IMR-90 (cell line): ENCODE measurements at places on chromosomes 11 and 22. TPM values are rescaled to one million over a fixed set of nuclear protein-coding genes. Genes with fewer than 3 reads are reported as not detected.

GRCh38 chr22:50522806-50523438 lies 2.5 kb downstream of the SCO2 start:
- H3K4me3 ChIP-seq, result no peak overlapping the region
- H3K4me1 ChIP-seq, result peaks cover 13% of the 10 kb centered on the region
- no peak overlapping the region for H3K27ac ChIP-seq
- peaks cover 38% of the 10 kb centered on the region for H3K36me3 ChIP-seq
- no peaks in the 10 kb centered on the region for H3K27me3 ChIP-seq
- DNase-seq, result no peak

GRCh38 chr11:63599211-63600122 lies 14.8 kb downstream of the PLAAT3 start:
- H3K27me3 ChIP-seq, result no peaks in the 10 kb centered on the region
- peak; percentile 95 for DNase-seq
- peaks cover 10% of the 10 kb centered on the region for H3K4me1 ChIP-seq
- H3K4me3 ChIP-seq, result no peak overlapping the region
- no peak overlapping the region for H3K27ac ChIP-seq

DNA sequence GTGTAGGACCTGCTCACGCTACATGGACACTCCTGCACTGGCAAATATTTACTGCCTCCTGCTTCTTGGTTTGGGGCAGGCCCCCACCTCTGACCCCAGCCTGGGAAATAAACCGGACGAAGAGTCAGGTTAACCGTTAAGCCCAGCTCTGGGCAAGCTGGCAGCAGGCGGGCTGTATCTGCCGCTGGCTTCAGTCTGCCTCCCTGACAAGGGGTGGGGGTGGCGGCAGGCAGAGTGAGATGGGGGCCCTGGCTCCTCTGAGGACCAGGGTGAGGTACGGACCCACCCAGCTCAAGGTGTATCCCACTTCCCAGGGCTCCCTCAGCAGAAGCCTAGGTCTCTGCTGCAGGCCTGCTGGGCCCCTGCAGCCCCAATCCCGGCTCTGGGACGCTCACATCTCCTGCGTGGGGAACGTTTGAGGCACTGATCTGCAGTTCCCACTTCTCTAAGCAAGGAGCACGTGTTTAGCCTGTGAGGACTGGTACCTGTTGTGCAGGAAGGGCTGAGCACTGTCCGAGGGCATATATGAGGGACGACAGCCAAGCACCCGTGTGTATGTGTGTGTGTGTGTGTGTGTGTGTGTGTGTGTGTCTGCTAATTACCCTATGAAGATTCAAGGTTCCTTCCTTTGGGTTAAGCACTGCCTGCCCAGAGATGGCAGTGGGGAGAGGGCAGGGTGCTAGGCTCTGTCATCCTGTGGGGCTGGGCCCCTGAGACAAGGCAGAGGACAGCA lies 1.1 kb upstream of the LRRC75B start:
- H3K27me3 ChIP-seq, result no peaks in the 10 kb centered on the region
- H3K4me1 ChIP-seq, result no peaks in the 10 kb centered on the region
- DNase-seq, result no peak
- H3K4me3 ChIP-seq, result no peak overlapping the region

DNA sequence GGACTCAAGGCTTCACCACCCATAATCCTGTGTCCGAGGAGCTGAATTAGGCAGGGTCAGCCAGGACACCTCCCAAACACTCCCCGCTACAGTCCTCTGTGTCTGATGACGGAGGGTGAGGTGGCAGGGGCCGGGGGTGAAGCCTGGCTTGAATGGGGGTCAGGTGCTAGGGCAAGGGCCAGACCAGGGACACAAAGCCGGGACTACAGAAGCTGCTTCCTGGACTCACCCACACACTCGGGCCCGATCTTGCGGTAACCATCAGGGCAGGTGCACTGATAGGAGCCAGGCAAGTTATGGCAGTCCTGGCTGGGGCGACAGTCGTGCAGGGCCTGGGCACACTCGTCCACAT lies 2.3 kb downstream of the EFEMP2 start:
- H3K36me3 ChIP-seq, result peaks cover 56% of the 10 kb centered on the region
- peaks cover 14% of the 10 kb centered on the region for H3K4me1 ChIP-seq
- no peaks in the 10 kb centered on the region for H3K27me3 ChIP-seq

DNA sequence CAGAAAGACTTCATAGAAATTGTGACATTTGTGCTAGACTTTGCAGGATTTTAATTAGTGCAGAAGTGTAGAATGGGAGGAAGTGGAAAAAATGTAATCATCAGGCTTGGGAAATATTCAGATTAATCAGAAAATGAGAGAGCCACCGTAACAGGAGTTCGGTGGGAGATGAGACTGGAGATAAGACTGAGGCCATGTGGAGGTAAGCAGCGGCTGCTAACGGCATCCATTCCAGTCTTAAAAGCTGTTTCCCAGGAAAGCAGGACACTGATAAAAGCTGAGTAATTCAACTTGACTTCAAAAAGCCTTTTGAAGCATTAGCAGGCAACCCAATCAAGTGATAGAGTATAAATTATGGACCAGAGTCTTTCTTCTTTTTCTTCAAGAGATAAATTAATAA lies 369.9 kb downstream of the LUZP2 start:
- H3K4me1 ChIP-seq, result no peaks in the 10 kb centered on the region
- H3K4me3 ChIP-seq, result no peak overlapping the region
- no peaks in the 10 kb centered on the region for H3K27me3 ChIP-seq
- H3K36me3 ChIP-seq, result no peaks in the 10 kb centered on the region
- no peak overlapping the region for H3K27ac ChIP-seq
- no peak for DNase-seq

DAGLA gene
- 3.8 and 4.6 TPM in 2 replicates for polyA plus RNA-seq

- DNase-seq, result peak; percentile 99
- no peak overlapping the region for H3K4me3 ChIP-seq
- no peaks in the 10 kb centered on the region for H3K27me3 ChIP-seq
Measured at GRCh38 chr11:43327987-43328386, 16.2 kb downstream of the API5 start.

GRCh38 chr11:100619484-100619883 lies 67.6 kb upstream of the ARHGAP42 start:
- H3K36me3 ChIP-seq, result no peaks in the 10 kb centered on the region
- H3K4me3 ChIP-seq, result no peak overlapping the region
- peak; percentile 58 for DNase-seq
- H3K27me3 ChIP-seq, result no peaks in the 10 kb centered on the region

USP35 gene
- 10.4 and 11.3 TPM in 2 replicates for polyA plus RNA-seq

- H3K27ac ChIP-seq, result no peak overlapping the region
- H3K36me3 ChIP-seq, result no peaks in the 10 kb centered on the region
- peaks cover 3% of the 10 kb centered on the region; the same call in 1 of the 2 replicates for H3K4me1 ChIP-seq
- no peaks in the 10 kb centered on the region for H3K27me3 ChIP-seq
- H3K4me3 ChIP-seq, result no peak overlapping the region
Measured at GRCh38 chr11:27465629-27466028, 7.0 kb downstream of the LGR4 start.

DNA sequence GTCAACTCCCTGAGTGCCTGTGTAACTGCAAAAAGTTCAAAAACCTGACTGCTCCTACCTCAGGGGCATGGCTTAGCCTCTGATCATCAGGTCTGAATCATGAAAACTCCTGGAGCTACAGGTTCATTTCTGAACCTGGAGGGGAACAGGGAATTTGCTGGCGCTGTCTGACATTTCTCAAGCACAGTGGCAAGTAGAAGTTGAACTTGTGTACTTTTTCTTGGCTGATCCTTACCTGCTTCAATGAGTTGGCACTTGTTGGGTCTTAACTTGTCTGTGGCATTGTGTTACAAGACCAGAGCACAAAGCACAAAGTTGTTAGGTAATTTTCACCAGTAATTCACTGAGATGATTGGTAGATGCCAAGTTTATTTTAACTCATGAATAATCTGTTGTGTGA lies 3.3 kb downstream of the TMEM109 start:
- no peaks in the 10 kb centered on the region for H3K27me3 ChIP-seq
- no peak for DNase-seq
- peaks cover 7% of the 10 kb centered on the region for H3K4me1 ChIP-seq
- H3K36me3 ChIP-seq, result peaks cover 23% of the 10 kb centered on the region

DNA sequence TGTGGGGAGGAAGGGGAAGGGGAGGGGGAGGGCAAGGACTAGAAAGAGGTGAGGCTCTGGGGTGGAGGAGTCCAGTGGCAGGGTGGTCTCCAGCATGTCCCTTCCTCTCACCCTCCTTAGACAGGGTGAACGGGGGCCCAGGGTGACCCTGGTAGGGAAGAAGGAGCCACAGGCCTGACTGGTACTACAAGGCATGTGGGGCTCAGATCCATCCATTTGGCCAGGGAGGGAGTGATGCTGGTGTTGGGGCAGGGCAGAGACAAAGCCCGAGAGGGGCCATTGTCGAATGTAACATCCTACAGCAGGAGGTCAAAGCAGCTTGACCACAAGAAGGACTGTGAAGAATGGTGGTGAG lies 69.0 kb upstream of the SHISAL1 start:
- no peaks in the 10 kb centered on the region for H3K36me3 ChIP-seq
- no peak overlapping the region for H3K4me3 ChIP-seq
- peaks cover 20% of the 10 kb centered on the region for H3K27me3 ChIP-seq
- no peak overlapping the region for H3K27ac ChIP-seq
- no peaks in the 10 kb centered on the region; the same call in 1 of the 2 replicates for H3K4me1 ChIP-seq

- no peak overlapping the region for H3K27ac ChIP-seq
- H3K4me1 ChIP-seq, result no peaks in the 10 kb centered on the region
- H3K27me3 ChIP-seq, result peaks cover 31% of the 10 kb centered on the region
Measured at GRCh38 chr22:27370269-27370668, 431.3 kb downstream of the MN1 start.

GRCh38 chr22:32177221-32177765 lies 18.2 kb upstream of the C22orf42 start:
- no peaks in the 10 kb centered on the region for H3K36me3 ChIP-seq
- peaks cover 3% of the 10 kb centered on the region; the same call in 1 of the 2 replicates for H3K27me3 ChIP-seq
- DNase-seq, result no peak

PKDREJ gene
- 0.02 TPM in 1 of 2 replicates, not detected in the other for polyA plus RNA-seq

DNA sequence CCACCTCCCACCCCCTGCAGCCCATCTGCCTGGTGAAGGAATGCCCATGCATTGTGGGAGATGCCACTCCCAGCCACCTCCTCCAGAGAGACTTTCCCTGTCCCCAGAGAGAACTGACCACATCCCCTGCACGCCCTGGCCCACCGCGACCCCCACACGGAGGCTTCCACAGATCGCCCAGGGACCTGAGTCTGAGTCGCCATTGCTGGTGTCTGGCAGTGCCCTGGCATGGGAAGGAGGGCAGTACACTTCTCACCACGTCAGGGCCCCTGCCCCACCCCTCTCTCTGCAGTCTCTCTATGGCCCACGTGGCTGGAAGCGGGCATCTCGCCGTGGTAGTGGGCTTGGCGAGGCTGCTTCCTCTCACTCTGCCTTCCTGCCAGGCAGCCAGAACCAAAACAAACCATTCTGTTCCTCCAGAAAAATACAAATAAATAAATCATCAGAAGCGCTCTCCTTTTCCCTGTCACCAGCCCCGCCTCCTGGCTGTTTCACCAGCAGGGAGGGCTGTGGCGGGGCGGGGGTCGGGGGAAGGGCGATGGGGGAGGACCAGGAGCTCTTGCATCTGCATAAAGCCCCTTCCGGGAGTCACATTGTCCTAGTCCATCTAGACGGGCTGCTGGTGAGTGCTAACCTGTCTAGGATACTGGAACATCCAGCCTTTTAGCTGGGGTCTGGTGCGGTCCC lies 20.9 kb downstream of the SHISAL1 start:
- H3K27me3 ChIP-seq, result no peaks in the 10 kb centered on the region
- DNase-seq, result no peak
- H3K4me1 ChIP-seq, result peaks cover 11% of the 10 kb centered on the region
- no peaks in the 10 kb centered on the region for H3K36me3 ChIP-seq
- no peak overlapping the region for H3K27ac ChIP-seq

DNA sequence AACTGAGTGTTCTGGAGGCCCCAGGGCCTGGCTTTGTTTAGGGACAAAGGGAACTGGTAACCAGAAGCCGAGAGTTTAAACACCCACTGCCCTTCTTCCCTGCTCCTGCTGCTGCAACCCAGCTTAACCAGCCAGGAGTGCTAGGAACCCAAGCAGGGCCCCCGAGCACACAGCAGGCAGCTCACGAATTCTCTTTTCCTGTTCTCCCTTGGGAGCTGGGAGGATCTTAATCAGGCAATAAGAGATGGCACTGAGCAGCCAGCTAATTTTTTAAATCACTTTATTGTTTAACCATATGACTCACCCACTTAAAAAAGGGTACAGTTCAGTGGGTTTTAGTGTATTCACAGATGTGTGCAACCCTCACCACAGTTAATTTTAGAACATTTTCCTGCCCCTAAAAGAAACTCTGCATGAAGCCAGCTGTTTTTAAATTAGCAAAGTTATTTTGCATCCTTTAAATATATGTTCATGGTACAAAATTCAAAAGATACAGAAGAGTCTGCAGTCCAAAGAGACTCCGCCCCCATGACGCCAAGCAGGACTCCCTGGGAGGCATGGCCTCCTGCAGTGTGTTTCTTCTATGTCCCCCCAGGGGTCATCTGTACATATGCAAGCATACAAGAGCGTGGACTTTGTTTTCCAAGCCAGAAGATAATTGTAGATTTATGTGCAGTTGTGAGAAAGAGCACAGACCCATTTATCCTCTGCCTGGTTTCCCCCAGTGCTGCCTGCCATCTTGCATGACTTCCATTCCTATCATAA lies 18.9 kb upstream of the PPP6R3 start:
- H3K27ac ChIP-seq, result peak overlapping the region; percentile 16
- peak; percentile 45 for DNase-seq
- no peak overlapping the region for H3K4me3 ChIP-seq
- H3K36me3 ChIP-seq, result peaks cover 23% of the 10 kb centered on the region
- H3K4me1 ChIP-seq, result peaks cover 20% of the 10 kb centered on the region

DNA sequence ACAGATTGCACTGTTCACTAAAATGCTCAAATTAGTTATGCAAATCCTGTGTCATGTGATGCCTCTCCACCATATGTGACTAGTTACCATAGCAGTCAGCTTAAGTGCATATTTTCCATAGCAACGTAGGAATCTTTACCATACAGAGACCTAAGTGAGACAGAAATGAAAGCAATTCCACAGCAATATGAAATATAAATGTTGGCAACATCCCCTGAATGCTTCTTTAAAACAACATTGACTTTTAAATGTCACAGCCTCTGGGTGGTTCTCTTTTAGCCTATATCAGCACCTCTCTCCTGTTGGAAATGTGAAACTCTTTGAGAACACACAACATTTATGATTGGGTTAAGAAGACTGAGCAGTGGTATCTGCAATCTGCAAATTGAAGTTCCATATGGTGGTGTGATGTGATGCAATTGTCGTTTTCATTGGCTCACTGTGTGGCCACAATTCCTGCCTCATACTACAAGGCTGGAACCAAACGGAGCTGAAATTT lies 814.6 kb downstream of the DLG2 start:
- no peak overlapping the region for H3K27ac ChIP-seq
- no peaks in the 10 kb centered on the region for H3K36me3 ChIP-seq
- DNase-seq, result no peak

OR2D2 gene
- 0.07 TPM in 1 of 2 replicates, not detected in the other for polyA plus RNA-seq

GRCh38 chr22:20957683-20958431 lies 9.2 kb upstream of the AIFM3 start:
- H3K36me3 ChIP-seq, result peaks cover 12% of the 10 kb centered on the region
- H3K27ac ChIP-seq, result no peak overlapping the region; the same call in 1 of the 2 replicates
- DNase-seq, result no peak

PARVG gene
- not detected in 2 replicates for polyA plus RNA-seq

CAVIN3 gene
- 185 and 241 TPM in 2 replicates for polyA plus RNA-seq

B4GALNT4 gene
- 38.6 and 45.4 TPM in 2 replicates for polyA plus RNA-seq

CCDC157 gene
- polyA plus RNA-seq, result 2.2 and 2.6 TPM in 2 replicates

DNA sequence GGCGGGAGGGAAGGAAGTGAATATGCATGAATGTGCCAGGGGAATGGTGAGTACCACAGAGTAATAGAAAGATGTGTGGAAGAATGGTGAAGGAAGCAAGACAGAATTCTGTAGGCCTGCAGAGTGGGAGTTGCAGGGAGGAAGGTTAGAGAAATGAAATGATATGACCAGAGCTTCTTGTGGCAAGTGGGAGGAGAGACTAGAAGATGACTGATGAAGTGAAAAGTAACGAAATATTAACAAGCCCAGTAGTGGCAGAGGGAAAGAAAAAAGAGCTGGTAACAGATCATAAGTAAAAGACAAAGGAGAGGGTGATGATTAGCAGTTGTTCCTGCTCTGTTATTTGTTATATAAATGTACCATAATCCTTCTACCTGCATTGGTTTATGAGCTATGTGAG lies 1.0 kb upstream of the ALKBH8 start:
- no peak for DNase-seq
- peaks cover 2% of the 10 kb centered on the region for H3K27me3 ChIP-seq
- H3K27ac ChIP-seq, result no peak overlapping the region
- peaks cover 7% of the 10 kb centered on the region for H3K4me1 ChIP-seq
